ENCODE measurements at places on chromosomes 16 and 17.
A peak's percentile ranks its signal among the peaks of the same experiment; 100 is the strongest.

DNA sequence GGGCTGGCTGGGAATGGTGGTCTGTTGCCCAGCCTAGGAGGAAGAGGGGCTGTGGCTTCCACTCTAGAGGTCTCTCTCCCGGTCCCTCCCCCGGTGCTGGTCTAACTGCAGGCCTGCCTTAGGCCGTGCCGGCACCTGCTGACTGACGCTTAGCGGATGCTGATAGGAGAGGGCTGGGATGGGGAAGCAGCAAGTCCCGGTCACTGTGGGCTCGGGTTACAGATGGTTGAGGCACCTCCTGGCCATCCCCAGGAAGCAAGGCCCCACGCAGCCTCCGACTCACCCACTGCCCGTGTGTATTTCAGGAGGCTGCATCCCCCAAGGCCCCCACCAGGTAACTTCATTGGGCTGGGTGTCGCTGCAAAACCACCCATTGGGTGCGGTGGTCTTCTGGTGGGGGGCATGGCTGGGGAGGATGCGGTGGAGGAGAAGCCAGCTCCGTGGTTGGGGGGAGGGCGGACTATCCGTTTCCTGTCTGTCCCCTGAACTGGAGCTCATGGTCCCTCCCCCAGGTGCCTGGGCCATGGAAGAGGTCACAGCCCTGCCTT is 278.9 kb downstream of the SEC14L1 start:
- DNase-seq, result no peak

- DNase-seq, result no peak
These were observed 18.4 kb downstream of the KDM8 start for GRCh38 chr16:27221576-27222248.

GRCh38 chr16:86044241-86044671 is 145.3 kb downstream of the IRF8 start:
- peak; percentile 33 for DNase-seq

- no peak for DNase-seq
These were observed 59.4 kb downstream of the NUP93 start for GRCh38 chr16:56789360-56789759.

DNA sequence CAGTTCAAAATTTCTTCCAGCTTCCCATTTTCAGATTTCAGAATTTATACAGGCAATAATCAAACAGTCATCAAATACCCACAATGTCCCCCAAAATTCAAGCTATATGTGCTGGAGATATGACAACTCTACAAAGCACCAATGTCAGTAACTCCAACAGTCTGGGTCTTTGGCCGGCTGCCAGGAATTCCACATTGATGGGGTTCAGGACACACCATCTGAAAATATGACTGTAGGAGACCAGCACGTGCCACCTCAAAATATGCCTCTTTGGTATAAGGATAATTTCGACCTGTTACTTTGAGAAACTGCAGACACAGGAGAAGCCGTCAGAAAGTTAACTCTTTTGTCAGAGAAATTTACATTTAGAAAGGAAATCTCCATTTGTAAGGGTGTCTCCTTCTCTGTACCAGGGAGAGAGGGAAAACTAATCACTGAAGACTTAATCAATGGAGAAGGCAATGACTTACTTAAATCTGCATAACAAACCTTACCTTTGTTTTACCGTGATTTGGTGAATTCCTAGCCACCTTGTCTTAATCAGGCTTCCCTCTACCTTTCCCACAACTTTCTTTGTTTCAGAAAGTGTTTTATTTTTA is 594.3 kb upstream of the CDH5 start:
- no peak for DNase-seq

GRCh38 chr16:78127130-78127529 is 27.7 kb downstream of the WWOX start:
- DNase-seq, result no peak

- no peak for DNase-seq
These were observed 31.7 kb downstream of the MBTD1 start for GRCh38 chr17:51228161-51228560.

- DNase-seq, result no peak
These were observed 23.8 kb downstream of the AKAP1 start for GRCh38 chr17:57108671-57109392.

GRCh38 chr17:45235416-45236281 is 14.0 kb downstream of the FMNL1 start:
- peak; percentile 79 for DNase-seq

- no peak for DNase-seq
These were observed 23.4 kb downstream of the LMF1 start for GRCh38 chr16:947255-947921.

- DNase-seq, result no peak
These were observed 7.1 kb upstream of the ZNF747 start for GRCh38 chr16:30541502-30542329.

- DNase-seq, result no peak
These were observed 1.9 kb upstream of the AXIN1 start for GRCh38 chr16:354291-354881.

DNA sequence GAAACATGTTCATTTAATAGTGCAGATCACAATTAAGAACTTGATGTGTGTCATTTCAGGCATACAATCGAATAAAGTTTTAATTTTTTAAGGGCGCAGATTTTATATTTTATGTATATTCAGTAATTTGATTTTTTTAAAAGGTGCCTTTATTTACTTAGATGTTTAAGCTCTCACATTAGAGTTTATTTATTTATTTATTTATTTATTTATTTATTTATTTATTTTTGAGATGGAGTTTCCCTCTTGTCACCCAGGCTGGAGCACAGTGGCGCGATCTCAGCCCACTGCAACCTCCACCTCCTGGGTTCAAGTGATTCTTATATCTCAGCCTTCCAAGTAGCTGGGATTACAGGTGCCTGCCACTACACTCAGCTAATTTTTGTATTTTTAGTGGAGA is 3.8 kb downstream of the B4GALNT2 start:
- no peak for DNase-seq

GRCh38 chr17:36752096-36752888 is 150.9 kb downstream of the MRM1 start:
- DNase-seq, result no peak

GRCh38 chr17:35895636-35896587 is 15.8 kb upstream of the CCL5 start:
- no peak for DNase-seq

- no peak for DNase-seq
These were observed 26.0 kb upstream of the IRX6 start for GRCh38 chr16:55297910-55298479.

GRCh38 chr17:42389135-42389417 is 834 bp upstream of the STAT3 start:
- no peak for DNase-seq

DNA sequence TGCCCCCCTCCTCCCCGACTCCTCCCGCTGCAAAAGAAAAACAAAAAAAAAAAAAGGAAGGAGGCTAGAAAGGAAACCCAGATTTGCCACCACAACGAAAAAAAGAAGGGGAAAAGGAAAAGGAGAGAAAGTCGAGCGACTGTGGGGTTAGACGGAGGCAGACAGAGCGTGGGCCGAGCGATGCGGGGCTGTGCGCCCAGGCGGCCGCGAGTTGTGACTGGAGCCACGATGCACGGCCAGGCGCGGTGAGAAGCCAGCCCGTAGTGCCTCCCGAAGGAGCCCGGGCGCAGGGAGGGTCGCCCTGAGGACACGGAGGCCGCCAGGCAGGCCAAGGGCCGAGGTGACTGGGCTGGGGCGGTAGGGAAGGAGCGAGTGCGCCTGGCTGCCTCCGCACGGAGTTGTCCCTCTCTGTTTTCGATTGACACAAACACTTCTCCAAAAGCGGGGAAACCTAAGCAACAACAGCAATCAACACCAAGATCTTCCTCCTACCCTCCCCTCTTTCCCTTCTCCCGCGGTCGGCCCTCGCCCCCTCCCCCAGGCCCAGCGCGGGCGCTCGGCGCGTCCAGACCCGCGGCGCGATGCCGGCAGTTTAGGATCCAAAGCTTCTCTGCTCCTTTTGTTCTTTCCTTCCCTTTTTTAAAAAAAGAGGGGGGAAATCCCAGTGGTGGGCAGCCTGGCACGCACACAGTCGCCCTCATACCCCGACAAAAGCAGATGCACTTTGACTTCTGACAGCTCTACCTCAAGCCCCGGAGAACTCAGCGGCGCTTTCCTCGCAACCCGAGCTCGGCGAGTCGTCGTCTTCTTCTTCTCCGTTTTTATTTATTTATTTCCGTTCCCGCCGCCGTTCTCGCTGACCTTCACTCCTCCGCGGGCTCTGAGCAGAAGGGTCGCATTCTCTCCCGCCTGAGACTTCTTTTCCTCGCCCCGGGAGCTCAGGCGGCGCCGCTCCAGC is at the start of gene LHX1:
Gene LHX1, plus strand, starts transcription at position 475 of the 958 bp plus-strand sequence. CDS start 723 bp downstream, outside the sequence.
- DNase-seq, result no peak

DNA sequence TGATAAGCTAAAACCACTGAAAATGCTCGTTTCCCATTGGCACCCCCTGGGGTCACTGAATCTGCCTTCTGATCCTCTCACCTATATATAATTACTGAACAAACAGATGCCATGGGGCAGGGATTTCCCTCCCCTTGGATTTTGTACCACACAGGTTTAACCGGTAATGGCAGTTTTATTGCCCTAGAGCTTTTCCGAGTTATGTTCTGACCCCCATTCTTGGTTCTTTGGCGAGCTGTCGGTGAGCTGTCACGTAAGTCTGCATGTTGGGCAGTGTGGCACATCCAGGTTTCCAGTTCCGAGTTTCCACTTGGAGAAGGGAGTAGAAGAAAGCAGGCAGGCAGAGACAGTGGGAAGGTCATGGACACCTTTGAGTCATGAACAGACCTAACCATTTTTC is 7.1 kb downstream of the TMEM97 start:
- no peak for DNase-seq

- no peak for DNase-seq
These were observed 9.0 kb upstream of the MTSS2 start for GRCh38 chr16:70694868-70695218.

- DNase-seq, result no peak
These were observed 69.4 kb upstream of the NKD1 start for GRCh38 chr16:50478773-50479149.

GRCh38 chr17:8873801-8874715 is 6.6 kb upstream of the PIK3R6 start:
- DNase-seq, result no peak

- DNase-seq, result peak; percentile 23
These were observed 94.3 kb downstream of the CYLD start for GRCh38 chr16:50836121-50836621.

GRCh38 chr17:15264542-15264941 is 584 bp downstream of the PMP22 start:
- DNase-seq, result no peak

GRCh38 chr16:2295056-2295798 is 27.3 kb upstream of the RNPS1 start:
- no peak for DNase-seq

DNA sequence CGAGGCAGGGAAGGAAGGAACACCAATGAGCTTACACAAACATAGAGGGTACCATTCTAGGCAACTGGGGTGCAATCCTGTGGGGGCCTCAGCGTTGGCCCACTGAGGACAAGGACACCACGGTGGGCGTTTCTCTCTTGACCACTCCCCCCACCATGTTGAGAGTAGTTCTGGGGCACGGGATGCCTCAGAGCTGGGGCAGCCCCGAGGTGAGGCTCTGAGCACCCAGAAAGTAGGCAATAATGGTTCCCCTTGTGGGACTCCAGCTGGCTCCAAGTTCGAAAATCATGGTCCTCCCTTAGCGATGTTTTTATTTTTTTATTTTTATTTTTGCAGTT is 5.1 kb downstream of the PRSS21 start:
- no peak for DNase-seq

GRCh38 chr16:88972349-88972748 is 4.7 kb downstream of the CBFA2T3 start:
- no peak for DNase-seq
